ENCODE measurements at places on chromosomes 3 and 15.

GRCh38 chr15:25742776-25743547 lies 120.2 kb downstream of the ATP10A start:
- DNase-seq, result no peak

GRCh38 chr3:159877924-159878323 lies 110.7 kb upstream of the IL12A start:
- no peak for DNase-seq

GRCh38 chr3:13379201-13379830 lies 40.8 kb downstream of the NUP210 start:
- no peak for DNase-seq

- no peak for DNase-seq
These were observed 30.7 kb downstream of the SLC6A6 start for GRCh38 chr3:14433106-14433505.

DNA sequence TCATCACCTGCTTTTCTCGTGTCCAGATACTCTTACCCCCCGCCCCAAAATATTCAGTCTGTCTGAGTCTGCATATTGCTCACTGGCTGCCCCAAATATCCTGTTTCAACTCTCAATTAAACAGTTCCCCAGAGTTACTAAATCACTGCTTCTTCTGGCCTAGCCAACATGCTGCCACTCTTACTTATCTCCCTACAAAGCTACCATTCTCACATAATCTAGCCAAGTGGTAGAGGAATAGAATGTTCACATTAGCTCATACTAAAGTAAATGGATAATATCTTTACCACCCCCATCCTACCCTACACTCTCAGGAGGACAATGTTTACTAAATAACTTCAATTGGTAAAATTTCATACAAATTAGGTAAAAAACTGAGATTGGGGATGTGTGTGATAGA lies 77.8 kb downstream of the NR1I2 start:
- DNase-seq, result no peak

GRCh38 chr15:51931638-51932037 lies 39.9 kb downstream of the LEO1 start:
- DNase-seq, result no peak

DNA sequence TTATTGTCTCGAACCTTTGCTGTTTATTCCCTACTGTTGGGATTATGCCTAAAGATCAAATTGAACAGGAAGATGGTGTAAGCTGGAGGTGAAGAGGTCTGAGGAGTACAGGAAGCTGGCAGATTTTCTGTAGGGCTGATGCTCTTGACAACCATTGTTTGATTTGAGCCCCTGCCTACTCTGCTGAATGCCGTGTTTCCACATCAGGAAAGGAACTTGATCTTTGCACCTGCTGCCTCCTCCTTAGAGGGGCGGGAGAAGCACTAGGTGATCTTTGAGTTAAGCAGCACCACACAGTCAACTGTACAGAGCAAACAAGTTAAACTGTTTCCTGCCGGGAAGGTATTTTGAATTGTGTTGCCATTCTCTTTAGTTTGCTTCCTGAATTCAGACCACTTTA lies 364.6 kb upstream of the EPHA6 start:
- no peak for DNase-seq

- no peak for DNase-seq
These were observed 163.1 kb downstream of the ZNF385D start for GRCh38 chr3:21587894-21588293.

- no peak for DNase-seq
These were observed 24.1 kb upstream of the MINAR1 start for GRCh38 chr15:79408041-79408440.

Data from B cell (primary cell).